ENCODE measurements at places on chromosomes 16 and 17.
A peak's percentile ranks its signal among the peaks of the same experiment; 100 is the strongest.

- H3K4me1 ChIP-seq = peaks cover 61% of the 10 kb centered on the region
- peak overlapping the region; percentile 98 for H3K27ac ChIP-seq
- DNase-seq = no peak
- peaks cover 29% of the 10 kb centered on the region for H3K36me3 ChIP-seq
- peak overlapping the region; percentile 74 for H3K4me3 ChIP-seq
- H3K27me3 ChIP-seq = no peaks in the 10 kb centered on the region
Measured at GRCh38 chr17:59825533-59826322, 67.0 kb downstream of the TUBD1 start.

- no peaks in the 10 kb centered on the region for H3K27me3 ChIP-seq
- H3K27ac ChIP-seq = peak overlapping the region; percentile 63
- H3K4me3 ChIP-seq = no peak overlapping the region
Measured at GRCh38 chr16:31198207-31198882, 4.2 kb downstream of the PYCARD start.

DNA sequence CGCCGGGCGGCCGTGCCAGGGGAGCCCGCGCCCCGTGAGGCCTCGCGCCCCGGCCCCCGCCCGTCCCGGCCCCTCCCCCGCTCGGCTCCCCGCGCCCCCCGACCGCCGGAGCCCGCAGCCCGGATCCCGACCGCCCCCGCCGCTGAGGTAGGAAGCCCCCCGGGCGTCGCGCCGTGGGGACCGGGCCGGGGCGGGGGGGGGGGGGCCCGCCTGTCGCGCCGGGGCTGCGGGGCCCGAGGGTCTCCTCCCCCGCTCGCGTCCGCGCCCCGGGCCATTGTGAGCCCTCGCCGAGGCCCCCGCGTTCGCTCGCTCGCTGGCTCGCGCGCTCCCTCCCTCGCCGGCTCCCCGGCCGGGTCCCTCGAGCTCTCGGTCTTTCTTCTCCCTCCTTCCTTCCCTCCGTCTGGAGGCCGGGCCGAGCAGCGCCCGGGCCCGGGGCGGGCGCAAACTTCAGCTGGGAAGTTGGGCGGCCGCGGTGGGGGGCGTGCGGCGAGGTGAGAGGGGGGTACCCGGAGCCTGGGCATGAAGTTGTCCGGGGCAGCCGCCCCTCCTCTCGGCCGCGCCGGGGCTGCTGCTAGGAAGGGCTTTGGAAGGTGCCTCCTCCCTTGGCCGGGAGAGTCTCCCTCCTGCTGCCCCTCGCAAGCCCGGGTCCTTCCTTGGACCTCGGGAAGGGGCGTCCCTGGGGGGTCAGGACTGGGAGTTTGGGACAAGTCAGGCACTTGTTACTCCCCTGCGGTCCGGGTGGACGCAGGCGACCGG lies 419 bp downstream of the GLIS2 start:
- no peaks in the 10 kb centered on the region for H3K36me3 ChIP-seq
- no peak for DNase-seq
- no peak overlapping the region for H3K4me3 ChIP-seq
- H3K27me3 ChIP-seq = peaks cover 18% of the 10 kb centered on the region

DNA sequence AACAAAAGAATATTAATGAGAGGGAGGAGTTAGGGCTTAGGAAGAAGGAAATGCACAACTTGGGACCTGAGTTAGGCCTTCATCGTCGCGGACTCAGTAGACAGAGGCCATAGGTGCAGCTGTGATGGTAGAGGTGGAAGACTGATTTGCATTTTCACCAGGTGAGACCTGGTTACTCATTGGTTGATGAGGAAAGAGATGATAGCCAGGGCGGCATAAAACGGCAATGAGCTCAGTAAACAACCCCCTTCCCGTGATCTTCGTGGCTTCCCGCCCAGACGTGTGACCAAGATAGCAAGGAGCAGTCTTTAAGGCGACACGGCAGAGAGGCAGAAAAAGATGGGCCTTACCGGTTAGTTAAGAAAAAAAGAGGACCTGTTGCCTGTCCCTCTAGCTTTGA lies at the start of gene TMC5:
Gene TMC5 (plus strand): TSS at position 244 of the 400 bp plus-strand sequence. CDS start 22,156 bp downstream, outside the sequence.
- H3K36me3 ChIP-seq = no peaks in the 10 kb centered on the region
- DNase-seq = no peak
- peaks cover 11% of the 10 kb centered on the region for H3K27me3 ChIP-seq
- H3K27ac ChIP-seq = no peak within 1 kb of the TSS
- no peaks in the 10 kb centered on the region for H3K4me1 ChIP-seq

- H3K27ac ChIP-seq = no peak overlapping the region
- peaks cover 15% of the 10 kb centered on the region for H3K4me1 ChIP-seq
- H3K4me3 ChIP-seq = peak overlapping the region; percentile 50
Measured at GRCh38 chr17:42421507-42422338, 1.3 kb downstream of the CAVIN1 start.

- no peak overlapping the region for H3K4me3 ChIP-seq
- no peak overlapping the region for H3K27ac ChIP-seq
- H3K27me3 ChIP-seq = no peaks in the 10 kb centered on the region
- H3K4me1 ChIP-seq = no peaks in the 10 kb centered on the region
- no peak for DNase-seq
Measured at GRCh38 chr16:9679213-9679767, 502.9 kb downstream of the GRIN2A start.

- no peaks in the 10 kb centered on the region for H3K27me3 ChIP-seq
- no peak overlapping the region for H3K4me3 ChIP-seq
- DNase-seq = no peak
- H3K36me3 ChIP-seq = peaks cover 23% of the 10 kb centered on the region
Measured at GRCh38 chr16:17446661-17447060, 24.1 kb downstream of the XYLT1 start.
